Stimulated activated CD4-positive, alpha-beta T cell treated with anti-CD3 and anti-CD28 coated beads, Interleukin-1b, Interleukin-23, amount 100 ng/mL, for 1 hour (primary cell): ENCODE measurements at places on chromosomes 5 and 9.

GRCh38 chr5:33774341-33774740 is 117.4 kb downstream of the ADAMTS12 start:
- DNase-seq, result no peak

DNA sequence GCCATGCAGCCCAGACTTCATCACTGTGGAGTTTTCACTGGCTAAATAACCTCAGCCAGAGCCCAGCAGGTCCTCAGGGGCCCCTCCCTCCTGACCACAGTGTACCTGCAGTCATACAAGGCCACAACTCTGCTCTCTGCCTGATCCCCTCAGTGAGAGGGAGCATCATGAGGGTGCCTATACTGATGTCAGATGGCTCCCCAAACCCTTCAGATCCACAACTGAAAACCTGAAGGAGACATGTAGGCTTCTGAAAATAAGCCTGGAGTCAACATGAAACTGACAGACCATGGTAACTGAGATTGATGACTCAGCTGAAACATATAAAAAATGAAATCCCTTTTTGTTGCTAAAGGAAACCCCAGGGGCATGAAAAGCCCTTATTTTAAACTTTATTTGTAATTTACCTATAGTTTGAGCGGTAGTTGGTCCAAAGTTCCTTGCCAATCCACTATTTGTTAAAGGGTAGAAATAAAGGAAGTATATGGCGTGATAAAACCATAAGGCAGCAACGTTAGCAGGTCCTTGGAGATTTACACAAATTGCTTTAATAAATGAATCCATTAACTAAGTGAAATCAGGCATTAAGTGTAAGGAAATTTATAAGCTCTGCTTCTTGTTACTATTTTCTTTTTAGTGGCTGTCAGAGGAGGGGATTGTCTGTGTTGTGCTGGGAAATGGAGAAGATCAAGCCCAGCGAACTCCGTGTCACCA is 68.3 kb downstream of the FGF1 start:
- DNase-seq, result no peak

GRCh38 chr9:27041746-27042145 is 36.3 kb upstream of the LRRC19 start:
- no peak for DNase-seq

- no peak for DNase-seq
Observed at GRCh38 chr5:36657563-36657995, 51.2 kb downstream of the SLC1A3 start.

DNA sequence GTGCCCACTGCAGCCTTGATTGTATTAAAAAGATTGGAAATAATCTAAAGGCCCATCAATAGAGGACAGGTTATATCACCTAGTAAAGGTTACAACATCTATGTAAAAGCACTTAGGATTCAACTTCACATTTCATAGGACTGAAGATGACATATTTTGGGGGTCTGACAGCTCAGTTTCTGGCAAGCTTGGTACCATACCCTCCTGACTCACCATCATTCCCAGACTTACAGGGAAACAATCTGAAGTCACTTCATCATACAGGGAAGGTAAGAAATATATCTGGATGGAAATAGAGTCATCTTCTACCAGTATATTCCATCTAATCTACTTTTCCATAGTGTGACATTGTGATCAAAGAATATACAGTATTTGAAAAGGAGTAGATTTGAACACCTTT is 28.8 kb upstream of the DAB2 start:
- no peak for DNase-seq

DNA sequence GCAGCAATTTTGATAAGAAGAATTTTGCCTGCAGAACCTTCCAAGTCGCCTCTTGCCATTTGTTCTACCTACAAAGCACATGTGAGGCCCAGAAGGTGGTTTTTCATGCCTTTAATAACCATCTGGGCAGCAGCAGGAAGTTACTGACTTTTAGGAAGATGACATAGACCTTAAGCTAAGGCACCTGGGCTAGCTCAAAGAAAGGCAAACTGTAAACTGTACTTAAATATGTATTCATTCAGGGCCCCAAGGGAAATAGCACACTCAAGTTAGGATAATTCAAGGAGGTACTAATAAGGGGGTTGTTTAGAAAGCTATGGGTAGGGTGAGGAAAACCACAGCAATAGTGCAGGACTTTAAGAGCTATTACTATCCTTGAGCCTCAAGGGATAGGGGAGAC is 57.3 kb upstream of the HSPB3 start:
- no peak for DNase-seq

GRCh38 chr9:136849960-136850865 is 1.0 kb downstream of the PHPT1 start:
- no peak for DNase-seq

GRCh38 chr9:21800931-21801682 is 1.3 kb upstream of the MTAP start:
- DNase-seq, result no peak
